ENCODE measurements at places on chromosomes 13 and 19.

DNA sequence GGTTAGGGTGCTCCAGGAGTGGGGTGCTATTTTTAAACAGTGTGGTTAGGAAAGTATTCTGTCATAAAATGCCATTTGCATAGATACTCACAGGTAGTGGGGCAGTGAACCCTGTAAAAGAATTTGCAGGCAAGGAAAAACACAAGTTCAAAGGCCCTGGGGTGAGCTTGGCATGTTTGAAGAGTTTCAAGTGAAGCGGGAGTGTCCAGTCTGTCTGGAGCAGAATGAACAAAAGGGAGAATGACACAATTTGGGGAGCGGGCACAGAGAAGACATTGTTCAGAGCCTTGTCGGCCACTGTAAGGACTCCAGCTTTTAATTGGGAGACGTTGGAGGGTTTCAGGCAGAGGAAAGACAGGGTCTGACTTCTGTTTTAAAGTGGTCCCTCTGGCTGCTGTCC is 2.8 kb downstream of the GRWD1 start:
- no peak for DNase-seq

DNA sequence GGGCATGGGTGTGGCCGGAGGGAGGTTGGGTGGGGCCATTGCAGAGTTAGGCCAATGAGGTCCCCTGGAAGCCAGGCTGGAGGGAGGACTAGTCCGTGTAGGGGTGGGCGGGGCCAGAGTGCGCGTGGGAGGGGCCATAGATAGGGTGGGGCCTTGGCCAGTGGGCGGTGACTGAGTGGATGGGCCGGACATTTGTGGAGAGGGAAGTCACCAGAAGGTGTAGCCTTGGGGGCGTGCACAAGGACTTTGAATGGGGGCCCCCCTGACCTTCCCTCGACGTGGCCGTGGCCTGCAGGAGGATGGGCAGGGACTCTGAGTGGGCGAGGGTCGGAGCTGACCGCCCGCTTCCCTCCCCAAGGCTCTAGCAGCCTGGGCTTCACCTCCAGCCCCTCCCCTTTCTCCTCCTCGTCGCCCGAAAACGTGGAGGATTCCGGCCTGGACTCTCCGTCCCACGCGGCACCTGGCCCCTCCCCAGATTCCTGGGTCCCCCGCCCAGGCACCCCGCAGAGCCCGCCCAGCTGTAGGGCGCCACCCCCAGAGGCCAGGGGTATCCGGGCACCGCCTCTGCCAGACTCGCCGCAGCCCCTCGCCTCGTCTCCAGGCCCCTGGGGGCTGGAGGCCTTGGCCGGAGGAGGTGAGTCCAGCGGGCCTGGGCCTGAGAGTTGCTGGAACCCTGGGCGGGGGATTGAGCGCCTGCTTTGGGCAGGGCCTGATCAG is 16.5 kb upstream of the B3GNT3 start:
- DNase-seq, result no peak

- DNase-seq, result no peak
Measured at GRCh38 chr19:38809592-38810252, 3.0 kb downstream of the LGALS4 start.

GRCh38 chr19:21094347-21095025 is 12.5 kb downstream of the ZNF714 start:
- no peak for DNase-seq

DNA sequence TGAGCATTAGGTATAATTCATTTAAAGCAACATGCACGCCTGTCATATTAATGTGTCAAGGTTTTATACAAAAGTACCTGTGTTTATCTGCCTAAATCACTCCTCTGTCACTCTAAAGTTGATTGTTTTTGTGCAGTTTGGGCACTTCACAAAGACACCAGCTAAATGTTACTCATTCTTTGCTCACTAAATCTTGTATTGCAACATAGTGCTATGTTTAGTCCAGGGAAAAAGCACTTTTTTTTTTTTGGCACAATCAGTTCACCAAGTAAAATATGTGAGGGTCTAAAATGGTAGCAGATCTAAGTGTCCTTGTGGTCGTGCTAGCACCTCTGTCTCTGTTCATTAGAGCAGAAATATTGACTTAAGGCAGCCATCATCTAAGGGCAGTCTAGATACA is 2526.7 kb upstream of the PCDH20 start:
- DNase-seq, result no peak

DNA sequence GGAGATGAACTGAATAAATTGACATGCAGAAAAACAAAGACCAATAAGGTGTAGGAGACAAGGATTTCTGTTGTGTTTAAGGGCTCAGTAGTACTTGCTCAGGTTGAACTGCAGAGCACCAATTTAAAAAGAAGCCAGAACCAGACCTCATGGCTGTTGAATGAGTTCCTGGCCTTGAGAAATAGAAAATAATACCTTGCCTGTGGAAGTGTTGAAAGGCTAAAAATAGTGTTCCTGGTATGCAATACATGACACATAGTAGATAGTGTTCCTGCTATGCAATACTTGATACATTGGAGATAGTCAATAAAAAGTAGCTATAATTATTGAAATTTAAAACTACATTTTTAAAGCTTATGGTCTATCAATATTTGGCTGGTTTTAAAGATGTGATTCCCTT is 595.8 kb downstream of the PCDH9 start:
- no peak for DNase-seq

DNA sequence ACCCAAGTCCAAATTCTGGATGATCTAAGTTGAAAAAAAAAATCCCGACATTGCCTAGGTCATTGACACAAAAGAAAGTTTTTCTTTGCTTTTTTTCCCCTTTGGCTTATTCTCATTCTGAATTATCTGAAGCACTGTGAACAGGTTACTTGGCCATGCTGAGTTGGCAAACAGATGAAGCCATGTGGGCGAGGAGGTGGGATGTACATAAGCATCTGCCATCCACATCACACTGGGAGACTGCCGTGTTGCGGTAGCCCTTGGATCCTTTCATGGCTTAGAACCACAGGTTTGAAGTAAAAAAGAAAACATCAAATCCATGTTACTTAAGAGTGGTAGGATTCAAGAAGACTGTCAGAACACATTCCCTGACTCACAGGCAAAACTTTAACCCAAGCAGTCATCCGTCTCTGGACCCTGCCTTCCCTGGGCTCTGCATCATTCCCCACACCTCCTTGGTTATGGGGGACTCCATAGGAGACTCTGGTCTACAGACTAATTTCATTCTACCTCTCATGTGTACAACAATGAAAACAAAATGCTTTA is 242.5 kb upstream of the SERP2 start:
- no peak for DNase-seq

DNA sequence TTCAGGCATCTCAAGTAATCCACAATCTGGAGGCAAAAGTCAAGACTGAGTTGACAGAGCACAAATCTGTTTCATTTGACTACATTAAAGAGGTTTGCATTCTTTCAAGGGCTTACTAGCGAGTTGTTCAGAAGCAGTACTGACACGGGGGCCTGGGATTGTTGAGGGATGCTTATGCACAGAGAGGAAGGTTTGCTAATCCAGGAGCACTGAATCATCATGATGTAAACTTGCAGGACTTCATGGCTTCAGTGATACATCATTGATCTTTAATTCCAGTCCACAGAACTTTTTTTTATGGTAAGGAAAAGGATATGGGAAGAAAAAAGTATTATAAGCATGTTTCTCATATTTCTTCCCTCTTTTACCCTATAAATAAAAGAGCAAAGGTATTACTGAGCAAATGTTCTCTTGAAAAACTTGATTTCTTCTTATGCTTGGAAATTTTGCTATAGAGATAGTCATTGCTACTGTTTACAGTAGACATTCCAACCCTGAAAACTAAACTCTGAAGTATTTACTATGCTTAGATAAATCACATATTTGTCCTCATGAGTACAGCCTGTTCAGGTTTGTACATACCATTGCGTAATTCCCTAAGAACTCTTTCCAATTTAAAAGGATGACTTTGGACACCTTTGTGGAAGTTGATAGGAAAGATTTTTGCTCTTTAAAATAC is 65.8 kb upstream of the KPNA3 start:
- peak; percentile 78 for DNase-seq

- no peak for DNase-seq
Measured at GRCh38 chr13:90365130-90365529, 982.4 kb upstream of the MIR17HG start.

DNA sequence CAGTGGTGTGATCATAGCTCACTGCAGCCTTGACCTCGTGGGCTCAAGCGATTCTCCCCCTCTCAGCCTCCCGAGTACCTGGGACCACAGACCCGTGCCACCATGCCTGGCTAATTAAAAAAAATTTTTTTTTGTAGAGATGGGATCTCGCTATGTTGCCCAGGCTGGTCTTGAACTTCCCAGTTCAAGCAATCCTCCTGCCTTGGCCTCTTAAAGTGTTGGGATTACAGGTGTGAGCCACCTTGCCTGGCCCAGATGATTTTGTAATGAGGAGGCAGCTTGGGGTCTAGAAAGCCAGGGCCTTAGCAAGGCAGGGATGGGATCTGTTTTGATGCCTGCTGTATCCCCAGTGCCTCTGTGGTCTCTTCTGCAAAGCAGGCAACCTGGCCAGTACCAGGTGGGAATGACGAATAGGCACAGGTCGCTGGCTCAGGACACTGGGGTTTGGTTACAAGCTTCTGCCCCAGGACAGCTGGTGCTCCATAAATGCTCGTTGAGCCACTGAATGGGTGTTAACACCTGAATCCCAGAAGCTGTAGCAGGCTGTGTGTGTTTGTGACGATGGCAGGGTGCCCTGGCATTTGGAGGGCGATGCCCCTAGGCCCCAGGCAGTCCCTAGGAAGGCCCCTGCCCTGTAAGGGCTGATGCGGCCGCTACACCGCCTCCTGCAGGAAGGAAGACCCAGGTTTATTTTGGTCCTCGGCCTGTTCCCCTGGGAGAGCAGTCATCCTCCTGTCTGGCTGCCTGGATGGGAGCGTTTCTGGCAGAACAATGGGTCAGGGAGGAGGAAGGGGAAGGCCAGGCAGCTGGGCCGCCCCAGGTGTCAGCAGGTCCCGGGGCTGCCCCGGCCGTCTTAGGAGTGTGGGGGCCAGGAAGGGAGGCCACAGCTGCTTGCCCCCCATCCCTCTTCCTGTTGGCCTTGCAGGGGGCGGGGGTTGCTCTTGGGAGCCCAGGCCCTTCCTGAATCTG is 8.6 kb downstream of the TNFAIP8L1 start:
- DNase-seq, result no peak

GRCh38 chr19:46211201-46211881 is 18.2 kb upstream of the IGFL1 start:
- DNase-seq, result no peak

DNA sequence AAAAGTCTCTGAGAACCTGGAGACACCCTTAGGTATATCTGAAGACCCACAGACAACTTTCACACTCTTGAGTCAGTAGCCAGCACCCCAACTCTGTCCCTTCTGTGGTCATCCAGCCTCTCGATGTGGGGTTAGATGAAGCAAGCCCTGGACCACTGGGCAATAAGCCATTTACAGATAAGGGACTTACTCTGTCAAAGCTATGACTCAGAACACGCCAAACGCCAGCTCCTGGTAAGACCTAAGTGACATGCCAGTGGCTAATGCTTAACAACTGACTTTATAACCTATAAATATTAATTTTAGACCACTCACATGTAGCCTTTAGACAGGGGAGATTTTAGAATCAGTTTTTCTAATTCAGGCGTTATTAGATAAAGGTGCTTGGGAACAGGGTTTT is 85.7 kb downstream of the SHISA2 start:
- no peak for DNase-seq

DNA sequence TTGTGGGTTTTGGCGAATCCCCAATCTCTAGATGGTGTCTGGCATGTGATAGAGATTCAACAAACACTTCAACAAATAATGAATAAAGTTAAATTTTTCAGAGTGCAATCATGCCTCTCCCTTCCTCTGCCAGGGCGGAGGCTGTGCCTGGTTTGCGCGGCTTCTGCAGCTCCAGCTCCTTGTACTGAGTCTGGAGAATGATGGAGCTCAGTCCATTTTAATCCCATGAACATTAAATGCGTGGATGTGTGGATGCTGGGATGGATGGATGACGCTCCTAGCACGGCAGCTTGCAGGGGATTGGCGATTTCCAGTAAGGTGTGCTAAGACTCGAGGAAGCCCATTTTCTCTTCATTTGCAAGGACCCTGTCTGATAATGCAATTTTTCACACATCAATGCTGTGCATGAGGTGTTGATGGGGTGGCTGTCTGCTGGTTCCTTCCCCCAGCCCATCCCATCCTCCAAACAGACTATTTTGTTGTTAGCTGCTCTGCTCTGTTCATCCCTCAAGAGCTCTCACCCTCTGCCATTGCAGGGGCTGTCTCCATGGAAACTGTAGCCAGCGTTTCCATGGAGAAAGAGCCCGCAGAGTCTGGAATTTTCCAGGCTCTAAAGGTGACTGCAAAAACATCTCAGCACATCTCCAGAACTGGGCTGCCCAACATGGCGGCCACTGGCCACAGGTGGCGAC is 92.6 kb upstream of the PEG3 start:
- no peak for DNase-seq

- DNase-seq, result no peak
Measured at GRCh38 chr19:36152352-36153091, at the start of gene COX7A1. TSS of gene COX7A1 (minus strand) at chr19:36152447. CDS start at chr19:36152407, 40 bp downstream.

DNA sequence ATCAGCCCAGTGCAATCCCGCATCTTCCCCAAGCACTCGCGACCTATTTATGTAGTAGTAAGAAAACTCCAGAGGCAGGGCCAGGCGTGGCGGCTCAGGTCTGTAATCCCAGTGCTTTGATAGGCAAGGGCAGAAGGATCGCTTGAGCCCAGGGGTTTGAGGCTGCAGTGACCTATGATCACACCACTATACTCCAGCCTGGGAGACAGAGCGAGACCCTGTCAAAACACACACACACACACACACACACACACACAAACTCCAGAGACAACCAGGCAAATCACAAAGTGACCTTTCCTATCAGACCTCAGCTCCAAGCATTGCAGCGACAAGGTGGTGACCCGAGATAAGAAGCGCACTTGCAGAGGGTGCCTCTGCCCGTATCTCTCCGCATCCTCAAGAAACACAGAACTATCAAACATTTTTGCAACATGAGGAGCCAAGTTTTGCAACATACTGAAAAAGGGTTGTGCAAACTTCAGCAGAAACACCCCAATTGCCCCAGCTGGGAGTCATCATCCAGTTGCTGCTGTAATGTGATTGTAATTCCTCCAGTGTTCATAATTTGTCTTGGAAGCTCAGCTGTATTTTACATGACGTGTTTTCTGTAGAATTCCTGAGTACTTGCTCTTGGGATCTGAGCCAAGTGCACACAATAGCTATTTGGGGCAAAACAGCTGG is 8.7 kb upstream of the KLF2 start:
- DNase-seq, result peak; percentile 98

DNA sequence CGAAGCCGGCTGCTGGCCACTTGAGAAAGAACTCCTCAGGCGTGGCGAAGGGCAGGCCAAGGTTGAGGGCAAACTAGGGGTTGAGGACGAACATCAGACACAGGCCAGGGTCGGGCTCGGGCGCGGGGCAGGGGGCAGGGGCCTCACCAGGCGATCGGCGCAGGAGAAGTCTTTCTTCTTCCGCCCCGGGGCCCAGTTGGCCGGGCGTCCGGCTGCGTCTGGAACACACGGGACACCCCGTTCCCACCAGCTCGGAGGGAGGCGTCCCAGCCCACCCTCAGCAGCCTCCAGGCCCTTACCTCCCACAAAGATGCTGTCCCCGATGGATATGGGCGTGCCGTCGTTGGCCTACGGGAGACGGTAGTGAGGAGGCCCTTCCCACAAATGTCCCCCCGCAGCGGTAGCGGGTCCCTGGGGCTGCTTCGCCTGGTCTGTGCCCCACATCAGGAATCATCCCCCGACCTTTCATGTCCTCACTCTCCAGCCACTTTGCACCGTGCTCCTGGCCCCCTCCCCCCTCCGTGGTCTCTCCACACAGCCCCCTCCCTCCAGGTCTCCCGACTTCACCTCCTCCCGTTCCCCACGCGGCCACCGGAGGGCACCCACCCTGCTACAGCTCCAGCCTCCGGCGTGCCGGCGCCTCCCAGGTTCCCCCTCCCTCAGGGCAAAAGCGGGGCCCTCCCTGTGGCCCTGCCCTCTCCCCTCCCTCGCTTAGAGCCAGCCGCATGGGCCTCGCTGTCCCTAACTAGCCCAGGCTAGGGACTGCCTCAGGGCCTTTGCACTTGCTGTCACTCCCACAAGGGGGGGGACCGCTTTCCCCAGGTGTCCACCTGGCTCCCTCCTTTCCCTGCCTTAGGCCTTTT is 4.8 kb downstream of the PNKP start:
- no peak for DNase-seq

All from AG09309 (cell line).